Astrocyte (in vitro differentiated cells and primary cell): ENCODE measurements at places on chromosomes 3 and 15. TPM values are rescaled to one million over a fixed set of nuclear protein-coding genes. Genes with fewer than 3 reads are reported as not detected.

DNA sequence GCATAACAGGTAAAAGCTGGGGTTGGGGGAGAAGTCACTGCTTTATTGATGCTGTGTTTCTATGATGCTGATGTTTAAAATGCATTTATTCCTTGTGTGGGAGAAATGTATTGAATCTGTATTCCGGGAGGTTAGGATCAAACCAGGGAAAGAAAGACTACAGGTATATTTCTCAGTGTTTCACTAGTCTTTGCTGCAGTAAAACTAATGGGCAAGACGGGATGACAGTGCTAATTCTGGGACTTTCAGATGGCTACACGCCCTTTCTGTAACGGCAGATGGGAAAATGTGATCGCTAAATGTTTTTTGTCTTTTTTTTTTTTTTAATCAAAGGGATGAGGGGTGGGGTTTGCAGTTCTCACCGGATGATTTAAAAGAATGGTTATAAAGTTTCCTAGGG lies 393 bp downstream of the CNTN6 start:
- H3K36me3 ChIP-seq = no peaks in the 10 kb centered on the region
- no peak overlapping the region for H3K27ac ChIP-seq
- H3K27me3 ChIP-seq = no peaks in the 10 kb centered on the region
- no peak for DNase-seq

GRCh38 chr3:30161375-30161774 lies 445.0 kb upstream of the TGFBR2 start:
- no peak overlapping the region for H3K27ac ChIP-seq
- H3K4me3 ChIP-seq = no peak overlapping the region
- peaks cover 4% of the 10 kb centered on the region for H3K4me1 ChIP-seq

The HDGFL3 gene
- total RNA-seq = 72.9 and 91.9 TPM in 2 replicates

GRCh38 chr3:85560088-85560785 lies 601.4 kb downstream of the CADM2 start:
- no peak overlapping the region for H3K27ac ChIP-seq
- H3K27me3 ChIP-seq = no peaks in the 10 kb centered on the region

The TMEM40 gene
- total RNA-seq = 1.3 and 2.0 TPM in 2 replicates

The ADIPOQ gene
- not detected in 2 replicates for total RNA-seq

DNA sequence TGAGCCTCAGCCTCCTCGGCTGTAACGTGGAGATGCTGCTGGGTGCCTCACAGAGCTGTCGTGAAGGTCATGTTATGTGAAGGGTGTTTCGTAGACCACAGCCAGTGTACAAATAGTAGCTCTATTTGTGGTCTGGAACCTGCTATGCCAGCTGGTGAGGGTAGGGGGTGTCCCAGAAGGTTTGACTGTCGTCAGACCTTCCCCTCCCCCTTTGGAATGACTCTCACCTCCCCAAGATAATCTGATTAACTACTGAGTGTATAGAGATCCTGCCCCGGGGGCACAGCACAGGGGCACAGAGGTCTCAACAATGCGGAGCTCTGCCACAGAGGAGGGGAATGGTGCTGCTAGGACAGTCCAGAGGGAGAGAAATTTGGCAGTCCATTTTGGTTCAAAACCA lies 20.5 kb downstream of the FGD5 start:
- H3K4me3 ChIP-seq = no peak overlapping the region
- H3K27me3 ChIP-seq = peaks cover 33% of the 10 kb centered on the region
- H3K27ac ChIP-seq = no peak overlapping the region
- DNase-seq = no peak
- H3K4me1 ChIP-seq = no peaks in the 10 kb centered on the region
